ENCODE measurements at places on chromosomes 5 and 9.

- peak; percentile 24 for DNase-seq
Measured at GRCh38 chr9:109574061-109574882, 76.2 kb upstream of the PTPN3 start.

GRCh38 chr9:107751567-107752210 is 262.1 kb upstream of the KLF4 start:
- DNase-seq, result no peak

DNA sequence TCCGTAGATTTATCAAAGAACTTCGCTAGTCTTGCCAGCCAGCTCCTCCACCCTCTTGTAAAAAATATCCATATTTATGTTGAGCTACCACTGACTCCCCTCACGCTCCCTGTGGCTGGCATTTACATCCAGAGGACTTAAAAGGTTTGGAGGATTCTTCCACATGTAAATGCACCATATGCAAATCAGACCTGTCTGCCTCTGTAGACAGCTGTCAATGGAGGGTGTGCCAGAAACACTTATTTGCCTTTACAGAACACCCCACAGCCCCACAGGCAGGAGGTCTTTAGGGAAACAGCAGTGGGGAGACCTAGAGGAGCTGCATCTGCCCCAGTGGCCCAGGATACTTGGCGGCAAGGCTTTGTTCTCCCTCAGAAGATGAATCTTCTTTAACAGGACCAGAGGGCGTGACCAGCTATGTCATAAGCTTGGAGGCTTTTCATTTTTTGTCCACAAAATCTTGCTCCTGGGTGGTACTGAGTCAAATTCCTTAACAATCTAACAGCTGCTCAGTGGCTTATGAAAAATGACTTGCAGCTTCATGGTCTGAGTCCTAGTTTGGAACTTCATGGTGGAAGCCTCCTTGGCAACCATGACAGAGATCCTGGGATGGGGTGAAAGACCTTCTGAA is 535.8 kb downstream of the EBF1 start:
- no peak for DNase-seq

GRCh38 chr5:22541037-22541436 is 312.1 kb downstream of the CDH12 start:
- DNase-seq, result no peak

DNA sequence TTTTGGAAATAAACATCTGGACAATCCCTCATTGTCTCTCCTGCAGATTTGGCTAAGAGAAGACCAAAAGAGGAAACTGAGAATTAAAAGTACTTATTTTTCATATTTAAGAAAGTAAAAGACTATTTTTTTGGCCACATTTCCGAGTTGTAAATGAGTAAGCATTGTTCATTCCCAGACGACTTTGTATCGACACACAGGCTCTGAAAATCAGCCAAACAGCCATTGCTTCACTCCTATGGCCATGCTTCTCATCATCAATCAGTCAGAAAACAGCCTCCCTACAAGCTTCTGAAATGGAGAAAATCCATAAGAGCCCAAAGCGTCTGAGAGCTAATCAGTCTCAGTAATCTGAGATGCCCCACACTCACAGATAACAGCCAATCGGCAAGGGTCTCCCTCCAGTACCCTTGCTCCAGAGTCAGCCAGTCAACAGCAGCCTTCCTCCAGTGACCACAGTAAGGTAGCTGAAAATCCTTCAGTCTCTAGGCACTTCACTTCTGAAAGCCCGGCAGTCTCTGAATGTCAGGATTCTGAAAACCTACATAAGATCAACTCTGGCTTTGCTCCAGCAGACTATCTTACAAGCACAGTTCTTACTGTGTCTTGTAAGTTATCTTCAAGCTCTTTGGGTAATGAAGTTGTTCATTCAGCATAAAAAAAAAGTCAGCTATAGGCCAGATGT is 30.9 kb downstream of the CDO1 start:
- no peak for DNase-seq

- no peak for DNase-seq
Measured at GRCh38 chr9:69527454-69527853, 144.7 kb downstream of the APBA1 start.

DNA sequence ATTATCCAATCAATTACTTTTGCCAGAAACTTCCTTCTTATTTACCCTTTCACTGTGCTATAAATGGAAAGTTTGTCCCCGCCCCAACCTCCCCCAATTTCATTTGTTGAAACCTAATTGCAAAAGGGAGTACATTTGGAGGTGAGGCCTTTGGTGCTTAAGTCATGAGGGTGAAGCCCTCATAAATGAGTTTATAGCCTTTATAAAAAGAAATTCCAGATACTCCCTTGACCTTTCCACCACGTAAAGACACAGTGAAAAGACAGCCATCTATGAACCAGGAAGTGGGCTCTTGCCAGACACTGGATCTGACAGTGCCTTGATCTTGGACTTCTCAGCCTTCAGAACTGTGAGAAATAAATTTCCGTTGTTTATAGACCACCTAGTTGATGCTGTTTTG is 82.3 kb downstream of the NUDT12 start:
- no peak for DNase-seq

GRCh38 chr5:73615947-73616346 is 10.0 kb upstream of the ARHGEF28 start:
- no peak for DNase-seq

- DNase-seq, result no peak
Measured at GRCh38 chr5:171578829-171579491, 159.5 kb downstream of the FGF18 start.

DNA sequence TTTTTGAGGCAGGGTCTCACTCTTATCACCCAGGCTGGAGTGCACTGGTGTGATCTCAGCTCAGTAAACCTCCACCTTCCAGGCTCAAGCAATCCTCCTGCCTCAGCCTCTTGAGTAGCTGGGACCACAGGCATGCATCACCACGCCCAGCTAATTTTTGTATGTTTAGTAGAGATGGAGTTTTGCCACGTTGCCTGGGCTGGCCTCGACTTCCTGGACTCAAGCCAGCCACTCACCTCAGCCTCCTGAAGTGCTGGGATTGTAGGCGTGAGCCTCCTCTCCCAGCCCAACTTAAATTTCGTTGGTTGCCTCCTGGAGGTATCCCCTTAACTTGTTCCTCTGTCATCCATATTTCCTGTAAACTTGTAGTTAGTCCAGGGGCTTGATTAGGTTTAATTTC is 47.2 kb downstream of the RAB24 start:
- no peak for DNase-seq

- no peak for DNase-seq
Measured at GRCh38 chr5:68423154-68423811, 207.7 kb downstream of the PIK3R1 start.

GRCh38 chr9:1989500-1989899 is 25.6 kb upstream of the SMARCA2 start:
- no peak for DNase-seq

DNA sequence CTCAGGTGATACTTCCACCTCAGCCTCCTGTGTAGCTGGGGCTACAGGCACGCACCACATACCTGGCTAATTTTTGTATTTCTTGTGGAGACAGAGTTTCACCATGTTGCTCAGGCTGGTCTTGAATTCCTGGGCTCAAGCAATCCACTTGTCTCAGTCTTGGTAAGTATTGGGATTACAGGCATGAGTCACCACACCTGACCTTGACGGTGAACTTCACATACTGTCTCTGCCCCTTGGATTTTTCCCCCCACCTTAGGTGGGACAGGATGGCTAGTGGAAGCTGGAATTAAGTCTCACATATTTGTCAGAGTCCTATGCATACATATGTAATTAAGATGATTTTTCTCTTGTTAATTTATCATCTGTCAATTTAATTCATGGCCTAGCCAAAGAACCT is 20.9 kb upstream of the RFK start:
- DNase-seq, result no peak

- DNase-seq, result peak; percentile 20
Measured at GRCh38 chr5:78243639-78244038, 50.9 kb downstream of the AP3B1 start.

DNA sequence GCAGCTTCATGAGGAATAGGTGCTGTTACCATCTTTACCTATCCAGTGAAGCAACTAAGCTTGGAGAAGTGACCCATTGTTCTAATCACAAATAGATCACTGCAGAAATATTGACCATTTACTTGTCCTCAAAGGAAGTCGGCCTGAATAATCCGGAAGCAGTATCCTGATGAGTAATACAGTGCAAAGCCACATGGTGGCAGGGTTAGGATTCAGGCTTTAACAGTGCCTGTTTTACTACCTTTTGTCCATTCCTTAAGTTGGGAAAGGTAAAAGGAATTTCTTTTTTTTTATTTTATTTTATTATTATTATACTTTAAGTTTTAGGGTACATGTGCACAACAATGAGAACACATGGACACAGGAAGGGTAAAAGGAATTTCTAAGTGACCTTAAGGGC is 336.3 kb downstream of the KDM4C start:
- DNase-seq, result no peak

DNA sequence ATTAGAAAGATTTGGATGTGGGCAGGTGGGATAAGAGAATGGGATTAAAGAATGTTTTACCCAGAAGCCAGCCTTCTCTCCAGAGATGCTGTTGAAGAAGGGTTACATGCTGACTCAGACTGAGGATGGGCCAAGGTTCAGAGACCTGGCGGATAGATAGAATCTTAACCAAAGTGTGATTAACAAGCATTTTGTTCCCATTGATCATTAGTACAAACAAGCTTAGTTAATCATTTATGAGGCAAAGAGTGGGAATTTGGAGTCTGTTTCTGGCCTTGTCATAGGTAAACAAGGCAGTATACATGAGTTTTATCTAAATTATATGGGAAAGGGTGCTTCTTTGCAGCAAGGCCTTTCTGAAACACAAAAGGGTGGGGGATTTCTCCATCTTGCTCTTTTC is 20.8 kb upstream of the DTWD2 start:
- DNase-seq, result no peak

GRCh38 chr5:153952057-153952456 is 86.7 kb downstream of the FAM114A2 start:
- no peak for DNase-seq

DNA sequence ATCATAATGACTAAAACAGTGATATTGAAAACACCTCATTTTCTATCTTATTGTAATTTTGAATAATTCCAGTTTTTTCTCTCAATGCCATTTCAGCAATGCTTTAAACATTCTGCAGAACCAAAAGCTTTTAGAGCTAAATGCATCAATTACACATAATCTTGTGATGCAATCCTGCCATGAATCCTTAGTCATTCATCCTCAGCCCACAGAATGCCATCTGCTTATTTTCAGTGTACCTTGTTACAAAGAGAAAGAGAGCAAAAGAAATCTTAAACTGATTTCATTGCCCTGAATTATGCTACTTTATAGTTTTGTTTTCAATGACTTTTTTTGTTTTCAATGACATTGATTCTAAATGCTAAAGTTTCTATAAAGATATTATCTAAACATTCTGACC is 1234.8 kb upstream of the C9orf72 start:
- DNase-seq, result peak; percentile 59

- no peak for DNase-seq
Measured at GRCh38 chr9:38518826-38519225, 94.6 kb upstream of the IGFBPL1 start.

- no peak for DNase-seq
Measured at GRCh38 chr5:172944741-172945140, 14.5 kb upstream of the RPL26L1 start.

- no peak for DNase-seq
Measured at GRCh38 chr9:38344566-38345324, 47.8 kb upstream of the ALDH1B1 start.

DNA sequence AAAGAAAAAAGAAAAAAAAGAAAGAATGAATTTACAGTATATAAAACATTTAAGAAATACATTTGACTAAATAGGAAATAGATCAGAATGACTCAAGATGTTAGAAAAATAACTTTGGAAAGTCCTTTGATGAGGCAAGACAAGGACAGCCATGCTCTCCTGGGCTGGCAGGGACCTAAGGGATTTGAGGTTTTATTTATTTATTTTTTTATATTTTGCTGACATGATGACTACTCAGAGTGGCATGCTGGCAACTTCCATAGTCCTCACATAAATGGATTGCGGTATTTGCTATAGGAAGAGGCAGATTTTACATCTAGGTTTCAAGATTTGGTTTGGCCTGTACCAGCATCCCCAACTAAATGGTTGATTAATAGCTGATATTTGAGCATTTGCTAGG is 17.7 kb downstream of the SLC28A3 start:
- peak; percentile 78 for DNase-seq

DNA sequence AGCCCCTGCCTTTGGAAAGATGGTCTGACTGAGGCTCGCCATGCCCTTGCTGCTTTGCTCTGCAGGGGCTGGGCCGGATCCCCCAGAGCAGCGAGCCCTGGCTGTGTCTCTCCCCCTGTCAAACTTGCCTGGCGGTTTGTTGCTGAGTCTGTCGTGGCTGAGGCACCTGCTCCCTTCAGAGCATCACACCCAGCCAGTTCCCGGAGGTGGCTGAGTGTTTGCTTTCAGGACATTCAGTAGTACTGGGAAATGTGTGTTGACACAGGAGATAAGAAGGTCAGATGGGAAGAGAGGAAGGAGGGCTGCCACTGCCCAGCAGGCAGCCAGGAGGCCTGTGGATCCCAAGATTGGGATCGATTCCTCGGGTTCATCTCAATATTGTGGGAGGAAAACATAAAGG is 62.9 kb downstream of the GADD45G start:
- DNase-seq, result no peak

GRCh38 chr5:108093186-108093585 is 288.7 kb downstream of the FBXL17 start:
- DNase-seq, result no peak

DNA sequence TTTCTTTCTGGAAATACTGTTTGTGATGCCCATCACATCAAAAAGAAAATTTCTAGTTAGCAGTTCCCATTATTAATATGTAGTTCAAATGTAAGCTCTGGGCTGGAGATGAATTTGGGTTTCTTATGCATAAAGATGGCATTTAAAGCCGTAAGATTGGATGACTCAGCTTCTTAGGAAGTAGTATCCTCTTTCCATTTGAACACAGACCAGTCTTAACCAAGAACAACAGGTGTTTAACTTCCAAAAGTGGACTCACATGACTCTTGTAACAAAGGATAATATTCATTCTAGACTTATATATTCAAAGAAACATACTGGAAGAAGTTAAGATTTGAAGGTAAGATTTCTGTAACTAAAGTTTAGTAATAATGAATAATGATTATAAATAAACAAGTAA is 330.5 kb downstream of the TLR4 start:
- no peak for DNase-seq

DNA sequence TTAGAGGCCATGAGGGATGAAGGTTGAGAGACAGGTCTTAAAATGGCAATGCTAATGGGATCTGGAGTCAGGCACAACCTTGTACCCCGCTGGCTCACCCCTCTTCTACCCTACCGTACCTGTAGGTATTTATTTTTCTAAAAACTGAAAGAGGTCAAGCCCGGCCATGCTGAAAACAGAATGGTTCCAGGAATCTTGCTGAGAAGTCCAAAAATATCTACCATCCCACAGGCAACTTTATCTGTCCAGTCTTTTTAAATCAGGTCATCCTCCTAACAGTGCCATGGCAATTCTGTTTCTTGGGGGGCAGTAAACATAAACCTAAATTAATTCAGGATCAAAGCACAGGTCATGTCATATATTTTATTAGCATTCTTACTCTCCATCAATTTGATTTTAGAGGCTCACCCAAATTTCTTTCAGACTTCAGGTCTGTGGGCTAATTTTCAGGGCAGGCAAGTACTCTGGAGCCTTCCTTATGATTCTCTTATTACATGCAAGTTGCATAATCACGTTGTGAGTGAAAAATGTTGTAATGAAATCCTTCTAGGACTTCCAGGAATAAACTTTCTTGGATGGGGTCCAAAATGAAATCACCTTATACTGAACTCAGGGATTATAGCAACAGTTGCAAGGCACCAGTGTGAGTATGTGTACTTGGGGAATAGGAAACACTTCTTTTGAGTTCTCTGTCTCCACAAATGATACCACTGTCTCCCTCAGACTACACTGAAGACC is 102.7 kb upstream of the NREP start:
- no peak for DNase-seq

GRCh38 chr5:33438996-33439395 is 1.8 kb upstream of the TARS1 start:
- no peak for DNase-seq

- DNase-seq, result no peak
Measured at GRCh38 chr5:54045077-54045792, 265.1 kb downstream of the ARL15 start.
